GM10248 (cell line): ENCODE measurements at places on chromosomes 16 and 17.

DNA sequence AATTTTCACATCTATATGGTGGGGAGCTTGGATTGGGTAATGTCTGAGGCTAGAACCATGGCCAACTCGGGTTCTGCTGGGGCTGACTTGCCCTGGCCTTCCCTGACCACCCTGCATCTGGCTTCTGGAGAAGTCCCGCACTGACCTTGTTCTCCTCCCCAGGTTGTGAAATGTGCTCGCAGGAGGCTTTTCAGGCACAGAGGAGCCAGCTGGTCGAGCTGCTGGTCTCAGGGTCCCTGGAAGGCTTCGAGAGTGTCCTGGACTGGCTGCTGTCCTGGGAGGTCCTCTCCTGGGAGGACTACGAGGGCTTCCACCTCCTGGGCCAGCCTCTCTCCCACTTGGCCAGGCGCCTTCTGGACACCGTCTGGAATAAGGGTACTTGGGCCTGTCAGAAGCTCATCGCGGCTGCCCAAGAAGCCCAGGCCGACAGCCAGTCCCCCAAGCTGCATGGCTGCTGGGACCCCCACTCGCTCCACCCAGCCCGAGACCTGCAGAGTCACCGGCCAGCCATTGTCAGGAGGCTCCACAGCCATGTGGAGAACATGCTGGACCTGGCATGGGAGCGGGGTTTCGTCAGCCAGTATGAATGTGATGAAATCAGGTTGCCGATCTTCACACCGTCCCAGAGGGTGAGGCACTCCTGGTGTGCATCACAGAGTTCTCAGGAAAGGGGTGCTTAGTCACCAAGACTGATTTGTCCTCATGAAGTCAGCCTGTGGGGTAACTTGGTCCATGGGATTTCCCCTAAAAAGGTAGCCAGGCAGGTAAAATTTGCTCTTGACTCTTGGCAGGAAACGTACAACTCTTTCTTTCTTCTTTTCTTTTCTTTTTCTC lies 6.1 kb downstream of the NOD2 start:
- DNase-seq, result no peak

DNA sequence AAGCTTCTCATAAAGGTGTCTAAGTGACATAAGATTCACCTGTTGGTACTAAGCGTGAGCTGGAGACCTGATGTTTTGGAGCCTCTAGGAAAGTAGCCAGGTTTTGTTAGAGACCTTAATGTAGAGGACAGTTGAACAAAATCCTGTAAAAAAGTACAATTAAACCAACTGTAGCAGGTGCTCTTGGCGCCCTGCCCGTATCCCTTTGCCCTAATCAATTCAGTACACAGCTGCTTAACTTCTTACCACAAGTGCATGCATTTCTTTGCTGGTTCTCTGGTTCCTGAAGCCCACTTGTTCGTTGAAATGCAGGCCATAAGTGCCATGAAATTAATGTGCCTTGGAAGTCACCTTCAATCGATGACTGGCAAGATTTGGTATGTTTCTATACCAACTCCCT lies 24.4 kb downstream of the GLP2R start:
- no peak for DNase-seq

DNA sequence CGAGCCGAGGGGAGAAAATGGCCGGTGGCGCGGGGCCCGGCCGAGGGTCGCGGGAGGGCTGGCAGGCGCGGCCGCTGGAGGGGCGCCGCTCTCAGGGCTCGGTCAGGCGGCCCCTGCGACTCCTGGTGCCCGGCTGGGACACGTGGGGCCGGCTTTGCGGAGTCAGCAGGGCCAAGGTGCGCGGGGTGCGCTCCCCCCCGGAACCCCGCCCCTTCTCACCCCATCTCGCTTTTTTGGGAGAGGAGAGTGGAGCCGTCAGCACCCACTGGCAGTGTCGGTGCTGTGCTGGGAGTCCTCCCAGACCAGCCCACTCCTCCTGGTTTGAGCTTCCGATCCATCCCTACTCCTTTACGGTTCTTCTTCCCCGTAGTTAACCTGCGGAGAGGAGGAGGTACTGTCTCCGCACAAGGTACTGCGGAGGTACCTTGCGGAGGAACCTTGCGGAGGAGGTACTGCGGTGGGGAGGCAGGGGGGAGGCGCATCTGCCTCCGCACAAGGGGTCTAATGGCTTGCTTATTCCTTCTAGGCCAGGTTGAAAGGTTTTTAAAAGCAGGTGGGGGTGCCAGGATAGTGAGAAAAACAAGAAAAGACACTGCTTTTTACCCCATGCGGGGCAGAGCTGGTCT lies 19.1 kb upstream of the CBX8 start:
- no peak for DNase-seq

DNA sequence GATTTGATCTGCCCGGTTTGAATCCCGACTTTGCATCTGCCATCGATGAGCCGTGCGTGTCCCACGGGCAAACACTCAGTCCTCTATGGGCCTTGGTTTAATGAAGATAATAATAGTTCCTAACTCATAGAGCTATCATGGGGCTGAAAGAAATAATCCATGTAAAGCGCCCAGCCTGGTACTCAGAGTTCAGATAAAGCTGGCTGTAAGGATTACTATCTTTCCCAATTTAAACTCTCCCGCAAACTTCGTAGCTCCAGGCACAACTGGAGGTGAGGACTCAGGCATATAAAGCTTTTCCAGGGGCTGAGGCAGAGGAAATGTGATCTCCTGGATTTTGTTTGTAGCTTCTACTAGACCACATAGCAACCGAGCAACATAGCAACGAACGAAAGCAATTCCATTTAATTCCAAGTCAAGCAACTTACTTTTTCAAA lies 16.3 kb downstream of the ALOX15 start:
- DNase-seq, result no peak

DNA sequence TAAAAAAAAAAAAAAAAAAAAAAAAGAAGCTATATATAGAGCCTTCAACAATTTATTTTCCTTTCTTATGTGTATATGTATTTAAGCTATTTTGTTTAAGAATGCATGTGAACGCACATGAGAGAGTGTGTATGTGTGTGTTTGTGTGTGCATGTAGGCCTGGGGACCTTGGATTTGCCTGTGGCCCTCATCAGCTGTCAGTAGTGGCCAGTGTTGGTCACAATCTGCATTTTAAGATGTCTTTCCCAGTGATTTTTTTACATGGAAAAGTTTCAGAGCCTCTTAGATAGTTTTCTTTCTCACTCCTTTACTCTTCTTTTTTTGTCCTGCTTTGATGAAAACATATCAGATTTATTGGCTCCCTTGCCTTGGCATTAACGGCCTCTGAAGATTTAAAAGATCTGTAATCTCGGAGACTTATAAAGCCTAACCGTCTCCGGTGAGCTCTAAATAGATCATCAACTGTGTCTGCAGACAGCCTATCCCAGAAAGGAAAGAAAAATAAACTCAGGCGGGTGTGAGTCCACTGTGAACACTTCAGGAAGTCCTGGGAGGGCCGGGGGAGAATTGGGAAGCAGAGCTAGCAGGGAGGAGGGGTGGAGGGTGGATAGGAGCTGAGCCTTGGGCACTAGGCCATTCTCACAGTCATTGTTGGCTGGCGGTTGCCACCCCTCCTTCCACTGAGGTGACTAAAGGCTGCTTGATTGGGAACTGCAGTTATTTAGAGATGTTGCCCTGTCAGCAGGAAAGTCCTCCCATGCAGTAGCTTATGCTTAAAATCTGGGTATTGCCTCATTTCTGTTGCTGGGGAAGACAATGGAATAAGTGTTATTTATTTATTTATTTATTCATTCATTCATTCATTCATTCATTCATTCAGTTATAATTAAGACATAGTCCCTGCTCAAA lies 86.8 kb downstream of the WWP2 start:
- DNase-seq, result no peak

GRCh38 chr17:76120658-76121008 lies 17.0 kb upstream of the EXOC7 start:
- DNase-seq, result no peak

DNA sequence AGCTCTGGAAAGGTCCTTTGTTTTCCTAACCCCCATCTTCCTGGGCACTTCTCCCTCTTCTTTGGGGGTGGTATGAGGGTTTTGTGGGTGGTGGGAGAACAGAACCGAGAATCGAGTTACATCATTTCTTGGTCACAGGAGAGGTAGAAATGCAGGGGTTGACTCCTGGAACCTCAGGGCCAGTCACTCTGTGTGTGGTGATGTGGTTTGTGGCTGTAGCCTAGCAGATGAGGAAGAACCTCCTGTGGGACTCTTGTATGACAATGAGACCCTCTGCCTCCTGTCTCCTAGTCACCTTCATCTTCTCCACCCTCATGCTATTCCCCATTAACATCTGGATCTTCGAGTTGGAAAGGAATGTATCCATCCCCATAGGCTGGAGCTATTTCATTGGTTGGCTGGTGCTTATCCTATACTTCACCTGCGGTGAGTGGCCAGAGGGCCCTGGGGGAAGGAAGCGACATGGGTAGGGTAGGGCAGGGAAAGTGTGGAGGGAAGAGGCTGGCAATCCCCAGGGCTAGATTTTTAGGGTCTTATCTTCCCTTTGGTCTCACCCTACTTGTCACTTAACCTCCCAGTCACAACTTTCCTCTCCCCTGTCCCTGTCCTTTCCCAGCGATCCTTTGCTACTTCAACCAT lies 5.5 kb downstream of the ODF4 start:
- DNase-seq, result no peak

DNA sequence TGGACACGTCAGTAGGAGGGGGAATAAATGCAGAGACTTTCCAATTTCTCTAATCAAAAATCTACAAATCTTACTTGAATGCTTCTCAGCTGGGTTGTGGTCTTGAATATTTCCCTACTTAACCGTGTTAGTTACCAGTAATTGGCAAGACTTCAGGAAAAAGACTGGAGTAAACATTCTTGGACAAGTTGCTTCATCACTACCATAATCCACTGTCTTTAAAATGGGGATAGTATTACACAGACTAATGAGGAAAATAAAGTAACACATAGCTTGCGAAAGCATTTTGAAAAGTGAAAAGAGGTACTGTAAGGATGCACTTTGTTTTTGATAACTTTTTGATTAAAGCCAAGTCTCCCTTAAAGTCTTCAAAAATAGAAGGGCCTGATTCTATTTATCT lies 18.4 kb downstream of the MYH1 start:
- DNase-seq, result no peak

GRCh38 chr16:47139561-47140185 lies 4.1 kb downstream of the NETO2 start:
- DNase-seq, result no peak

DNA sequence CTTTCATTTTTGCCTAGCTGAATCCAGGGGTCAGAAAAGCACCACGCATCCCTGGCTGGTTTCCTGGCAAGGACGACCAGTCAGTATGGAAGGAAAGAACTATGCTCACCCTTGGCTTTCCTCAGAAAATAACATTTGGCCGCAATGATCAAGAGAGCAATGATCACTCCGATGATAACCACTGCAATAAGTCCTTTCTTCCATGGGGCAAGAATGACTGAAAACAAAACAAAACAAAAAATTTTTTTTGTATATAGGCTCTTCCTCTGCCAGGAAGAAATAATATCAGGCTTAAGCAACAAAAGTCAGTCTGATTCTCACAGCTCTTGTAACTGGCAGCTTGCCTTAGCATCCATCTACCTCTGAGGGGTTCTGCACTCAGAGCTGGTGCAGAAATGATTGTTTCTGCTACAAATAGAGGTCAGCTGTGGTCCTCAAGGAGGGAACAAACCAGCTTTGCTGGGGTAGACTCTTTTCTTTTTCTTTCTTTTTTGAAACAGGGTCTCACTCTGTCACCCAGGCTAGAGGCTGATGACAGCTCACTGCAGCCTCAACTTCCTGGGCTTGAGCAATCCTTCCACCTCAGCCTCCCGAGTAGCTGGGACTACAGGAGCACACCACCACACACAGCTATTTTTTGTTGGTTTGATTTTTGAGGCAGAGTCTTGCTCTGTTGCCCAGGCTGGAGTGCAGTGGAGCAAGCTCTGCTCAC lies 35.7 kb downstream of the PECAM1 start:
- no peak for DNase-seq

- DNase-seq, result no peak
These were observed 8.5 kb downstream of the CPNE7 start for GRCh38 chr16:89583895-89584644.

GRCh38 chr17:49959183-49959935 lies 9.6 kb upstream of the DLX4 start:
- no peak for DNase-seq

DNA sequence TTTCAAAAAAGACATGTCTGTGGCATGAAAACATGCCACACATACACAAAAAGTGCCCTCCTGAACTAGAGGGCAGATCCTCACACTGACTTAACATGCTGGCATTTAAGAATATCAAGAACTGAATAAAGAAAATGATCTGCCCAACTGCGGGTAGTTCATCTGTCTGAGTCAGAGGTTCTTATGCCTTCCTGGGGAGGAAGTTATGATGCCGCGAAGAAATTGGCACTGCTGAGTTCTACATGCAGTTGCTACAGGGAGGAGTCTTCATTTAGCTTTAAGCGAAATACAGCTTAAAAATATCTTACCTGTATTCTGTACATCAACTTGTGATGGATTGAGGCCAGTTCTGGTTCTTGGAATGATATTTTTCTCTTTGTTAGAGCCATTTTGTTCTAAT lies 6.3 kb downstream of the ALDH3A2 start:
- no peak for DNase-seq

DNA sequence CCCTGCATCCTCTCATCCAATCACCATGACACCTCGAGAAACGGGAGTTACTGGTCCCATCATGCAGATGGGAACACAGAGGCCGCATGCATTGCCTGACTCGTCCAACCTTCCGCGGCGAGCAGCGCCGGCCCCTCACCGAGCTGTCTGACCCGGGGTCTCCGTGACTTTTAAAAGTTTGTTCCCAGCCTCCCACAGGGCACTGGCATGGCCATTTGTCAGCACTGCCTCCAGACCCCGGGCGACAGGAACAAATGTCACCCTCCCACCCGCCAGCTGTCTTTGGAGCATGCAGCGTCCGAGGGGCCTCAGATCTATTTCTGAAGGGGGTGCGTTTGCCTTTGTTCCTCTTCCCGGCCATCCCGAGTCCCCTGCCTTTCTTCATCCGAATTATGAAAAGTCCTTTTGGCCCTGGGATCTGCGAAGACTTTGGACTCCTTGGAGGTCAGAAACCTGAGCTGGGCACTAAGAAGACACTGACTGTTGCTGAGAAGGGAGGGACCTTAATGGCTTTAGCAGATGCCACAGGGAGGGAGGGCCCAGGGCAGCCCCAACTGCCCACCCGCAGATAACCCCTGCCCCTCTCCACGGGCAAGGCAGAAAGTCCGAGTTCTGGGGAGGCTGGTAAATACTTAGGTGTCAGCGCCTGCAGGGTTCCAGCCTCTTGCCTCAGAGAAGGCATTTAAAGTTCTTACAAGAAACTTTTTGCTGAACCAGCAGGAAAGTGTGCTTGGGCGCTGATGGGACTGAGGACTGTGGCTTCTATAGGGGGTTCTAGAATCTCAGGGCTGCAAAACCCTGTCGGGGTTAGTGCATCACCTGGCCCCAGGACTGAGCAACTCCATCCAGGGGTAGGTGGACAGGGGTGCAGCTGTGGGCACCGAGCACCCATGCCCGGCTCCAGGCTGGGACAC lies 348.1 kb downstream of the FOXL1 start:
- DNase-seq, result no peak

DNA sequence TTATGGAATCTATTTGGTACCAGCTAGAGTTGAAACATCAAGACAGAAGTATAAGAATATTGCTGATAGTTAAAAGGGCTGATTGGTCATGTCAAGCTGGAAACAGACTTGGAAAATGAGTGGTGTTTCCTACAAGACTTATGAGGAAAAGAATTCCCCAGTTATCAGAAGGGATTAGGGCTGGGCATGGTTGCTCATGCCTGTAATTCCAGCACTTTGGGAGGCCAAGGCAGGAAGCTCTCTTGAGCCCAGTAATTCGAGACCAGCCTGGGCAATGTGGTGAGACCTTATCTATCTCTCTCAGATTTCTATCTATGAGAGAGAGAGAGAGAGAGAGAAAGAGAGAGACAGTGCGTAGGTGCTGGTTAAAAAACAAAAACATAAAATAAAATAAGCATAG lies 139.5 kb upstream of the PMFBP1 start:
- no peak for DNase-seq
